ENCODE measurements at places on chromosomes 12 and 14. TPM values are rescaled to one million over a fixed set of nuclear protein-coding genes. Genes with fewer than 3 reads are reported as not detected.

MAP1LC3B2 gene
- total RNA-seq, result 1.8 TPM

KSR2 gene
- not detected for total RNA-seq

EIF2B1 gene
- 59.9 TPM for total RNA-seq

GALNT6 gene
- total RNA-seq, result 0.58 TPM

CD4 gene
- 0.35 TPM for total RNA-seq

FOXA1 gene
- not detected for total RNA-seq

TMEM132C gene
- 3.3 TPM for total RNA-seq

EMP1 gene
- total RNA-seq, result 472 TPM

PRH2 gene
- total RNA-seq, result 2.3 TPM

DBX2 gene
- not detected for total RNA-seq

PMEL gene
- total RNA-seq, result 0.47 TPM

PAX9 gene
- total RNA-seq, result not detected

DIO2 gene
- 0.09 TPM for total RNA-seq

P2RX7 gene
- 2.5 TPM for total RNA-seq

KRT78 gene
- not detected for total RNA-seq

TAS2R10 gene
- 0.26 TPM for total RNA-seq

RTN1 gene
- 0.35 TPM for total RNA-seq

NTN4 gene
- total RNA-seq, result 14.4 TPM

CD69 gene
- total RNA-seq, result not detected

LMO3 gene
- 10.2 TPM for total RNA-seq

CGRRF1 gene
- total RNA-seq, result 18.1 TPM

TSHR gene
- not detected for total RNA-seq

PWP1 gene
- 47.0 TPM for total RNA-seq

SERPINA12 gene
- not detected for total RNA-seq

PTPRO gene
- total RNA-seq, result 0.09 TPM

OR4E2 gene
- total RNA-seq, result not detected

DCAF5 gene
- total RNA-seq, result 11.4 TPM

ZNF605 gene
- total RNA-seq, result 10.0 TPM
